CD8-positive, alpha-beta T cell (primary cell): ENCODE measurements at places on chromosomes 13 and 19.
A peak's percentile ranks its signal among the peaks of the same experiment; 100 is the strongest.

GRCh38 chr19:2841855-2842574, 740 bp downstream of the ZNF555 start:
- DNase-seq = no peak

- DNase-seq = no peak
Measured at GRCh38 chr19:10333758-10334587, 644 bp upstream of the RAVER1 start.

- DNase-seq = peak; percentile 52
Measured at GRCh38 chr13:75803164-75803611, 167.1 kb downstream of the LMO7 start.

DNA sequence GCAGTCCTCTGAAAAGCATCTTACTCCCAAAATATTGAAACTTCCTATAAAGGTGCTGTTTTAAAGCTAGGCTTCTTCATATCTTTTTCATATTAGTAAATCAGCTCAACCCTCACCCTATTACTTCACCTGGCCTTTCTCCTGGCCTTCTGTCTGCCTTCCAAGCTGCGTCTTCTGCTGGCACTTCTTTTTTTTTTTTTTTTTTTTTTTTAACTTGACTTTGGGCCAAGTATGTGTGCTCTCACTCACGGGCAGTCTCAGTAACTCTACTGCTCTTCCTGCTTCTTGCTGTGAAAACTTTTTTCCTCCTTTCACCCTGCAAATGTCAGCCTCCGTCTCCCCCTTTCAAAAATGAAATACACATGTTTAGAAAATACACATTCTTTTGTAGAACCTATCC, 41.2 kb upstream of the KCTD4 start:
- no peak for DNase-seq

DNA sequence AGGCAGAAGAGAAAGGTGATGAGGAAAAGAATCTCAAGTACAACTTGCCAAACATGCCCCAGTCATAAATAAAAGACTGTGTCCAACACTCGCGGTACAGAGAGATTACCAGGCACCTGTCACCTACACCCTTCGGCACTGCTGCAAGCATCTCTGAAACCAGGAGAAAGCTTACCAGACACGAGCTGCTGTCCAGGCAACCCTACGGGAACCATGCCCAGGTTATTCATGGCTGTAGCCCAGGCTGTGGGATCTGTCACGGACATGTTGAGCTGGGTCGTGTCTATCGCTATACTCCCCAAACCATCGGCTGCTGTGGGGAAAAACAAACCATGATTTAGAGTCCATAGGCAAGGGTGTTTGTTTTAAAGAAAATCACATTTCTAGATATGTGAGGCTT, 375.0 kb downstream of the ENOX1 start:
- DNase-seq = no peak

DNA sequence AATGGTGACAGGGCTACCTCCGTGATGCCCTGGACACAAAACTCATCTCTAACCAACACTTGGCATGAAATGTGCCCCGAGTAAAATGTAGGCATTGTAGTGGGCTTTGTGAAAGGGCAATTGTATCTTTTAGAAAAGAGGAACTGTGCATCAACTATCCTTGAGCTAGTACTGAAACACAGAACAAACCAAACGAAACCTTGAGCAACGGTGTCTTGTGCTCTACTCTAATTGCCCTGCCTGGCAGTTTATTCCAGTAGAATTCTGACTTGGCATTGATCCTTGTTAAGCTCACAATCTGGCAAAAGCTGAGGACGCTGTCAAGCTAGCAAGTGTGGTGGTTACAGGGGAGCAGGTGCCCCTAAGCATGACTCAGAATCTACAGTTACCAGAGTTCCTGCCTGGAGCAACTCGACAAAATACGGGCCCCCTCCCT, 707.1 kb upstream of the SPRY2 start:
- no peak for DNase-seq

GRCh38 chr13:54029226-54029625, 1000.6 kb downstream of the OLFM4 start:
- no peak for DNase-seq

DNA sequence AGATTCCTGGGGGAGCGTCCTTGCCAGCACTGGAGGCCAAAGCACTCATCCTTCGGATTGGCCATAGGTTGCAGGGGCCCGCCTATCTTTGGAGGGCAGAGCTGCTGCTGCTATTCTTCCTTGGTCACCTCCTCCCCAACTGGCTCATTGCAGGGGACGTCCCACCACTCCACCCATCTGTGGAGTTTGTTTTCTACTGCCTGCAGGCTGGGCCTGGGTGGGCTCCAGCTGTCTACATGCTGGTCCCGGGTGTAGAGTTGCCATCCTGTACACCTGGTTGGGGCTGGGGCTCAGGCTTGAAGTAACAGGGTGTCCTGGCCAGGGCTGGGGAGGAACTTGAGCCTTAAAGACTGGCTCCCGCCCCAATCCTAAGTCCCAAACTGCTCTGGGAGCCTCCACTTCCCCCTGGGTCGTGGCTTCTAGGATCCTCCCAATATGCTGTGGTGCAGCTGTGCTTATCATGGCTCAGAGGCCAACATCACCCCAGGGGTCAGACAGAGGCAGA, 2.1 kb downstream of the RNF225 start:
- DNase-seq = no peak

GRCh38 chr19:41945135-41945766, 13.9 kb downstream of the RABAC1 start:
- peak; percentile 96 for DNase-seq

GRCh38 chr19:2253106-2254063, 2.8 kb downstream of the JSRP1 start:
- peak; percentile 44 for DNase-seq

- peak; percentile 90 for DNase-seq
Measured at GRCh38 chr19:43624933-43625332, 5.5 kb upstream of the ZNF428 start.

DNA sequence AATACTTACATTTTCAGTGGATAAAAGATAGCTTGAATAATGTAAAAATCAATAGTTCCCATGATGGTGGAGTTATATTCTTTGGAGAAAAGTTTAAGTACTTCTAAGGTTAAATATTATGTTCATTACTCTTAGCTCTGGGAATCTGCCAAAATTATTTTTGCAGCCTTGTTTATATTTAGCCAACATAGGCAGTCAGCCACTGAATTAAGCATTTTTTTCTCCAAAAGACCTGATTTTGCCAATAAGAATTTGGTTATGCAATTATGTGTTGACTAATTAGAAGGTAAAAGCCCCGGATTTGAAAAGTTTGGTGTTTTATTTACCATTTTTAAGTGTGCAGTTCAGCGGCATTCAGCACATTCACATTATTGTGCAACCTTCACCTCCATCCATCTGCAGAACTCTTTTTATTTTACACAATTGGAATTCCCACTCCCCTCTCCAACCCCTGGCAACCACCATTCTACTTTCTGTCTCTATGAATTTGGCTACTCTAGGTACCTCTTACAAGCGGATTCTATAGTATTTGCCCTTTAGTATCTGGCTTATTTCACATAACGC, 90.1 kb upstream of the C1QTNF9B start:
- no peak for DNase-seq

DNA sequence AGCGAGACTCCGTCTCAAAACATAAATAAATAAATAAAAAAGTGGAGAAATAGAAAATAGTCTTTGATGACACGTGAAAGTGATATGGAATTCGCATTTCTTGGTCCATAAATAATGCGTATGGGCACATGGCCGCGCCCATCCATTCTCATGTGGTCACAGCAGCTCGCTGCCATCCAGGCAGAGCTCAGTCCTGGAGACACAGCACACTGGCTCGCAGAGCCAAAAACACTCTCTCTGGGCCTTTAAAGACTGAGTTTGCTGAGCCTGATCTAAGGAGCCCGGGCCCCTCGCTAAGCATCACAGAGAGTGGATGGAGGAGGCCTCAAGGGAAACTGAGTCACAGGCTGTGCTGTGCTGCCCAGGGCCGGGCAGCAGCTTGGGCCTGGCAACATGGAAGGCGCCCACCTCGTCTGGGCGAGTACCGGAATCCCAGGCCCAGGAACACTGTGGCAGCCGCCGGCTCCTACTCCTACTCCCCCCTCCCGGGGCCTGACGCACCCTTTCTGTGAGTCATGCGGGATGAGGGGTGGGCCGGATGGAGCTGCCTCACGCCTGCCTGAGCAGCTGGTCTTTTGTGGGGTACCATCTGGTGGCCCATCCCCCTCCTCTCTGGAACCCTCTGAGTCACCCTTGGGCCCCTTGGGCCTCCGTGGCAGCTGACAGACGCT, 28.9 kb upstream of the CACTIN start:
- no peak for DNase-seq

GRCh38 chr13:101624981-101625380, 172.5 kb downstream of the ITGBL1 start:
- no peak for DNase-seq

- DNase-seq = no peak
Measured at GRCh38 chr19:58407658-58408151, 744 bp upstream of the ZNF584 start.

DNA sequence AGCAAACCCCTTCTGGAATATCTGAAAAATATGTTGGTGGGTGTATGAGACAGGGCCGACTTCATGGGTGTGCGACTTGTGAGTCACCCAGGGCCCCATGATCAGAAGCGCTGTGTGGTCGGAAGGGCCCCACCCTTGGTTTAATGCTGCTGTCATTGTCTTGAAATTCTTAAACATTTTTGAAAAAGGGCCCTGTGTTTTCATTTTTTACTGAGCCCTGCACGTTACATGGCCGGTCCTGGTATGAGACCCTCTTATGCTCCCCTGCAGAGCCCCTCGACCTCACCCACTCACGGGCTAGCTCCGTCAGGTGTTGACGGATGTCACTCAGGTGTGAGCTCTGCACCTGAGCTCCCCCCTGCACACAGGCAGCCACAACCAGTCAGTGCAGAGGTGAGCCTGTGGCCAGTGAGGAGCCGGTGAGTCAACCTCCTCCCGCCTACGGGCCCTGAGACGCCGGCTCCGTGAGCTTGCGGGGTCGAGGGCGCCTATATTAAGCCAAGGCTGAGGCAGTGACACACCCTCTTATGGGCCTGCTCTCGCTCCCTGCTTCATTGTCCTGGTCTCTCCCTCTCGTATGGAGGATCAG, 27.7 kb downstream of the GADD45B start:
- peak; percentile 80 for DNase-seq

DNA sequence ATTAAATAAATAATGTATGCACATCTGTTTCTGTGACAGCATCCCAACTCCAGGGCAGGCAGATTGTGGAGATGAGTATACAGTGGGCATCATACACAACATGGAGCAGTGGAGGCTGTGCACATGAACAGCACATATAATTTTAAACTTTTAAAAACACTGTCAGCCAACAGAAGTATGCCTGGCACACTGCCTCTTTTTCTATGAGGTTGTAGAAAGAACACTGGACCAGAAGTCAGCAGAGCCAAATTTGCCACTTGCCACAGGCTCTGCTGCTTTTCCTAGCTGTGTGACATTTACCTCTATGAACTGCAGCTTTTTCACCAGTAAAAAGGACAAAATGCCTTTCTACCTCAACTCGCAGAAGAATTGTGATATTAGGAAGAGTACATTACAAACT, 118.7 kb downstream of the FRY start:
- DNase-seq = no peak

- no peak for DNase-seq
Measured at GRCh38 chr19:33368074-33368864, 5.2 kb upstream of the CEBPG start.

DNA sequence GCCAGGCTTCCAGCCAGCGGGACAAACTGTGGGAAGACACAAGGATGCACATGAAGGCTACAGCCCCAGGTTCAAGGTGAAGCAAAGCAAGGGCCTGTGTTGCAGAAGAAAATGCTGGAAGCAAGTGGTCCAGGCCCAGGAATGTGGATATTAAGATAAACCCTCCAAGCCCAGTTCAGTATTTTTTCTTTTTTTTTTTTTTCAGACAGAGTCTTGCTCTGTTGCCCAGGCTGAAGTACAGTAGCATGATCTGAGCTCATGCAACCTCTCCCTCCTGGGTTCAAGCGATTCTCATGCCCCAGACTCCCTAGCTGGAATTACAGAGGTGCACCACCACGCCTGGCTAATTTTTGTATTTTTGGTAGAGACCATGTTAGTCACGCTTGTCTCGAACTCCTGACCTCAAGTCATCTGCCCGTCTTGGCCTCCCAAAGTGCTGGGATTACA, 4.4 kb downstream of the PRDX2 start:
- no peak for DNase-seq

- no peak for DNase-seq
Measured at GRCh38 chr13:76955193-76955592, 6.9 kb downstream of the ACOD1 start.

- no peak for DNase-seq
Measured at GRCh38 chr19:31015778-31016177, 333.5 kb downstream of the TSHZ3 start.

DNA sequence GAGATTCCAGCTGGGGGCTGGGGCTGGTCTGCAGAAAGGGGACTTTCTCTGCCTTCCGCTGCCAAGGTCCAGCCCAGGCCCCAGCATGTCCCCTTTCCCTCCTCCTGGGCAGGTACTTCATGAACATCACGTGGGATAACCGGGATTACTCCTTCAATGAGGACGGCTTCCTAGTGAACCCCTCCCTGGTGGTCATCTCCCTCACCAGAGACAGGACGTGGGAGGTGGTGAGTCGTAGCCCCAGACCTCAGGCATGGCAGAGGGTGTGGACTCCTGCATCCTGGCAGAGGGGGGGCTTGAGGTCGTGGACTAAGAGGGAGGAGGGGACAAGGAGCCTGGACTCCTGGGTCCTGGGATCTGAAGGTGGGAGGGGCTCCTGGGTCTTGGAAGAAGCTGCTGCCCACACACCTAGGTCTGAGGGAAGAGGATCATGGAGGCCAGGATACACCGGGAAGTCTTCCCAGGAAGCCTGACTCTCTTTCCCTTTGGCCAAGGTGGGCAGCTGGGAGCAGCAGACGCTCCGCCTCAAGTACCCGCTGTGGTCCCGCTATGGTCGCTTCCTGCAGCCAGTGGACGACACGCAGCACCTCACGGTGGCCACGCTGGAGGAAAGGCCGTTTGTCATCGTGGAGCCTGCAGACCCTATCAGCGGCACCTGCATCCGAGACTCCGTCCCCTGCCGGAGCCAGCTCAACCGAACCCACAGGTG, 20.6 kb downstream of the GRIN2D start:
- no peak for DNase-seq

DNA sequence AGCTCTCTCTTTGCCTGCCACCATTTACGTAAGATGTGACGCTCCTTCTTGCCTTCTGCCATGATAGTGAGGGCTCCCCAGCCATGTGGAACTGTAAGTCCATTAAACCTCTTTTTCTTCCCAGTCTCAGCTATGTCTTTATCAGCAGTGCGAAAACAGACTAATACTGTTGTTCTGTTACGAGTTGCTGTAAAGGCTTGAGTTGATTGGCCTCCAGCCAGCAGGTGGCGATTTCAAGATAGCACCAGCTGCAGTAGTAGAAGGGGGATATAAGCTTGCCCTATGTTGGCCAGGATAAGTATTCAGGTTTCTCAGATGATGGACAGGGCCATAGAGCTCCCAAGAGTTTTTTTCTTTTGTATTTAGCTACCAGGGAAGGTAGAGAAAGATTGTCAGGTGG, 385.5 kb downstream of the MZT1 start:
- no peak for DNase-seq

DNA sequence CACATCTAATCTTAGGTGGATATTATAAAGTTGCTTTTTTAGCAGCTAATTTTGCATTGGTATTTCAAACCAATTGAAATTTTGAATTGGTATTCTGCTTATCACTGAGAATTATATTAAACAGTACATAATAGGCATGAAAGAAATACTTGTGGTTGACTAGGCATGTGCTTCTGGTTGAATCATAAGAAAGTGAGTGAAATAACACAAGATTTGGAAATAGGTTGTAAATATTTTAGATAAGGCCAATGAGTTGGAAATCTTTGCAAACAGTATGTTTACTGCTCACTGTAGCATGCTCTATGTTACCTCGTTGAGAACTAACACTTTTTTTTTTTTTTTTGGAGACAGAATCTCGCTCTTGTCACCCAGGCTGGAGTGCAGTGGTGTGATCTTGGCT, 66.8 kb upstream of the RFC3 start:
- no peak for DNase-seq
